ENCODE measurements at places on chromosomes 6 and 20.

DNA sequence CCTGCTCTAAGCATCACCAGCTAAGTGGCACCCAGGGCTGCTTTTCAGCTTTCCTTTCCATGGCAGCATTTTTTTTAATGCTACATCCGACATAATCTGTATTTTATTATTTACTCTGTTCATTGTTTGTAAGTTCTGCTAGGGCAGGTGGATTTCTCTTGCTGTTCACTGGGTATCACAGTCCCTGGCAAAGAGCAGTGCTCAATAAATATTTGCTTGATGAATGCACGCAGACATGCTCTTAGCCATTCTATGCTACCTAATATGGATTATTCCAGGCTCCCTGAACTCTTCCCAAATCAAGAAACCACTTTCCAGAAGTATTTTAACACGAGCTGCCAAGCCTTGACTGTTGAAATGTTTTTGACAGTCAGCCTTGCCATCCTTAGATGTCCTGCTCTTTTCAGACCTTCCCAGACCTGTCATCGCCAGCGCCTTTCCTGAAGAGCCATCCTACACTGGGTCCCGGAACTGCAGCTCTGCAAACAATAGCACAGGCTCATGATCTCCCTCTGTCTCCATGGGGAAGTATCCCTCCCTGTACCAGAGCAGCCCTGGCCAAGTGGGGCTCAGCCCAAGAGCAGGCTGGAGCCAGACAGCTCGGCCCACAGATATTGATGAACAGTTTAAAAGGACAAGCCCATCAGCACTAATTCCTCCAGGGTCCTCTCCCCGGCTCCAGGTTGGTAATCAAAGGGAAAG, 136.5 kb upstream of the CDH4 start:
- DNase-seq, result no peak

GRCh38 chr20:14264869-14265268, 72.5 kb downstream of the FLRT3 start:
- no peak for DNase-seq

GRCh38 chr20:53124075-53124551, 152.0 kb downstream of the TSHZ2 start:
- DNase-seq, result no peak

DNA sequence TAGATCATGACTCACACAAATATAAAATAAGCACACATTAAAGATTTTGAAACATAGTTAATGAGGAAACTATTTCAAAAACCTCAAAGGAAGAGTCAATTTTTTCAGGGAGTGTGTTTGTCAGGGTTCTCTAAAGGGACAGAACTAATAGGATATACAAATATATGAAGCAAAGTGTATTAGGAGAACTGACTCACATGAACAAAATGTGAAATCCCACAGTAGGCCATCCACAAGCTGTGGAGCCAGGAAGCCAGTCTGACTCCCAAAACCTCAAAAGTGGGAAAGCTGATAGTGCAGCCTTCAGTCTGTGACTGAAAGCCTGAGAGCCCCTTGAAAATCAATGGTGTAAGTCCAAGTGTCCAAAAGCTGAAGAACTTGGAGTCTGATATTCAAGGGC, 898.0 kb upstream of the EYS start:
- DNase-seq, result no peak

DNA sequence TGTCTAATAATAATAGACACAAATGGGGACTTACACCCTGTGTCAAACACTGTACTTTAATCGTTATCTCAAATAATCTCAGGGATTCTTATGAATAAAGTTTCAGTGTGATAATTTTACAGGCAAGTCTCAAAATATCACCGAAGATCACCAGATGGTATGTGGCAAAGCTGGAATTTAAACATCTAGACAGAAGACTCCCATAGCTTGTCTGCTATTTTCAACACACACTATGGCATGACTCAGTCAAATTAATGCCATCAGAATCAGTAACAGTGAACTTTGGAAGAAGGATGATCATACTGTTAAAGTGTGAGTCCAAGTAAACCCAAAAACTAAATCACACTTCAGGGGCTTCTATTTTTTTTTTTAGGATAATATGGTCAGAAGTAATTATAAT, 867.6 kb upstream of the FLRT3 start:
- no peak for DNase-seq

DNA sequence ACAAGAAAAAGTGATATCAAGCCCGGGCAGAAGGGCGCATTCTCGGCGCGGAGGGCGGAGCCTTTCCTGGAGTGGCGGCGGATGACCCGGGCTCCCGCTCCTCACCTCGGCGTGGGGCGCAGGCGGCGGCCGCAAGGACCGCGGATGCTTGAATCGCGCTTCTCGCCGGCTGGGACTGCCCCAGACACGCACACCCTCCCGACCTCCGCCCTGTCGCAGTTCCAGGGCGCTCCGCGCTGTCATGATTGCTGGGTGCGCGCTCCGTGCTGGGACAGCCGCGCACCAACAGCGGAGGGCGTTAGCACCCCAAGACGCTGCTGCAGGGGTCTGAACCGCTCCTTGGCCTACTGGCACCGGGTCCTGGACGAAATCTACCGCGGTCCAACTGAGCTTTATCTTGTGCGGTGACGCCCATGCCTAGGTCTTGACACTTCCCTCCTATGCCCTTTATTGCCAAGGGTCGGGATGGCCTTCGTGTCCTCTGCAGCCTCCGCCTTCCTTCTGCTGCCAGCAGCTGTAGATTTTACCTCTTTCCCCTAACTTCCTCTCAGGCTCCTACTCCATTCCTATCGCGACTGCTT, 43.3 kb downstream of the IRAK1BP1 start:
- DNase-seq, result no peak

DNA sequence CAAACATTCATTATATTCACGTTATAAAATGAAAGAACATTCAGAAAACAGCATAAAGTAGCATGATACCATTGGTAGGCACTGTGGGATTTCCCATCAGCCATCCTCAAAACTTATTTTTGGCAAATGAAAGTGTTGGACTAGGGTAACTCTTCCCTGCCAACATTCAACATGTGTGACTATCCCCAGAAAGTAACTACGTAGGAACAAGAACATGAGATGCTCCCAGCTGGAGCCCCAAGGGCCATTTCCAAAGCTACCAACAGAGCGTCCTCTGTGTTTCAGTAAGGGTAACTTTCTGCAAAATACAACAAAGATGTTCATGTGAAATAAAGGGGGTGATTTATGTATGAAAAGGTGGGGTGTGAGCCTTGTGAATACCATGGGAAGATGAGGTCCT, 28.4 kb upstream of the PTPN1 start:
- no peak for DNase-seq

DNA sequence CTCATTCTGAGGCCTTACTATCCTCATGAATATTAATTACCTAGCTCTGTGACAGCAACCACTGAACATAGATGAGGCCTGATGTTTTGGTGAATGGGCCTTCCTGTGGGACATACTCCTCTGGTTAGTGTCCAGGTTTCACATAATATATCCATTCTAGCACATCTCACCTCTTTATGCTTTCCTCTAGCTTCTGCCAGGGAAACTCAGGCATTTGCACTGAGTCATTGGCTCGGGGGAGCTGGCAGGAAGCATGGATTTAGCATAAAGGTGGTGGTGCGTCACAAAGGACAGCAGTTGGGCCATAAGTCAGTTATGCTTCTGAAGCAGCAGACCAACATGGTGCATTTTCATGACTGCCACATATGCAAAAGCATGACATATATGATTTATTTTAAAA, 37.5 kb upstream of the TMEM170B start:
- no peak for DNase-seq

DNA sequence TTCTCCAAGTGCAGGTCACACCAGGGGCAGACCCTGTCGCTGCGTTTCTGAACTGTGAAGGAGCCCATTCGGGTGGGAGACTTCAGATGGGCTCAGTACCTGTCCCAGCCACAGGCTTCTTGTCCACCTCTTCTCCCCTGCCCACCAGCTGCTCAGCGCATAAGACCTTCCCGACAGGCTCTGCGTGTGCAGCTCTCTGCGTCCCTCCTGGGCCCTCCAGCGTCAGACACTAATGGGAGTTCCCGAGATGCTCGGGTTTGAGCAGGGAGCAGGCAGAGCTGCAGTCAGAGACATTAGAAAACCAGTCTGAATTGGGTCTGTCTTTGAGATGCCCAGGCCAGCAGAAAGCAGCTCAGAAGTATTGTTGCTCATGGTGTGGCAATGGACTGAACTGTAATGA, 50.4 kb downstream of the TCP11 start:
- no peak for DNase-seq

DNA sequence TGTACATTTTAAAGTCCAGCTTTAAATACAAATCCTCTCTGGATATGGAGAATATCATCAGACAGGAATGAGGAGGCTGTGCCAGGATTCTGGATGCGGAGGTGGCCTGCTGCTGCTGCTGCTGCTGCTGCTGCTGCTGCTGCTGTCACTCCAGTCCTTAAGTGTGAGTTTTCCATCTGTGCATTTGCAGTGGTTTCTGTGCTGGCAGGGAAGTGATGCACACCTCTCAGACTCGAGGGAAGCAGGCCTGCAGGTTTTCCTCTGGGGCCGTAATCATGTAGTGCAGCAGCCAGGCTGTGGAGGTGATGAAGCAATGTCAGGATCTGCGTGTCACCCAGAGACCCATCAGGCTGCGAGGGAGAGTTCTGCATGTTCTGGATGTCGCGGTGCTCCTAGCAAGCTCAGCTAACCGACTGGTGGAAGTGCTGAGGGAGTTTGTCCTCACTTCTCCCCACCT, 32.0 kb downstream of the CFAP61 start:
- no peak for DNase-seq

- DNase-seq, result no peak
These were observed 268.8 kb upstream of the SULF2 start for GRCh38 chr20:48054051-48054450.

- DNase-seq, result no peak
These were observed 97.3 kb downstream of the NRSN1 start for GRCh38 chr6:24223115-24223919.

DNA sequence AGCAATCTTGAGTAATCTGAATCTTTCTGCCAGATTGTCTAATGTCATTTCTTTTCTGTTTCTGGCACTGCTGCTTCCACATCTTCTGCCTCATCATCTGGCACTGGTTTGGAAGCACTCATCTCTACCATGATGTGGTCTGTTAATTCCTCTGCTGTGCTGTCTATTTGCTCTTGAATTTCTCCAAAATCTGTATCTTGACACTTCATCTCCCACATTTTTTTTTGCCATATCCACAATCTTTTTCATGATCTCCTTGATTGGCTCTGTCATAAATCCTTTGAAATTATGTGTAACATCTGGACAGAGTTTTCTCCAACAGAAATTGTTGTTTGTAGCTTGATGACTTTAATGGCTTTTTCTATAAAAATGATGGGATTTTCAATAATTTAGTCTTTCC, 417.8 kb upstream of the MANEA start:
- no peak for DNase-seq

DNA sequence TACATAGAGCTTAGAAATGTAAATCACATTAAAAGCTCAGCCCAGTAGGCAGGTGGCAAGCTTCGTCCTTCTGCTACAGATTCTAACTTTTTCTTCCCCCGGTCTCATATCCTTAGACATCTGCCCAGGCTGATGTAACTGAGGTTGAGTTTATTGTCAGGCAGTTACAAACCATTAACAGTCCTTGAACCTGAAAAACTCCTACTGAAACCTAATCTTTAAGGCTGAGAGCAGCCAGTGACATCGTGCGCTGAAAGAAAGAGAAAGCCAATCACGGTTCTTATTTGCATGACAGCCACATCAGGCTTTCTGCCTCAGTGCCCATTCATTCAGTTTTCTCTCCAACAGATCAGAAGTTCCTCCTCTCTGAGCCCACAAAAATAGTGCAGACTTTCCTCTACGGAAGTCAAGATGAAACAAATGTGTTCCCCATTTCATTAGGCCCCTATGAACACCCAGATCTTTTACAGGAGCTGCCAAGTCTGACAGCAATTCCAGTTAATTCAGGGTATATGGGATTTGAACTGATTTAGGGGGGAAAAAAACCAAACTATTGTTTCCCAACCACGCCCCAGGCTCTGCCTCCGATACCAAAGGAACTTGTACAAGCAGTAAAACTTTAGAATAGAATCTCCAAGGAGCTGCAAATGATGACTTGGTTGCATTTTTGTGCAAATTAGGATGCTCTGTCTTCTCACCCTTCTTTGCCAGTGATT, at the start of gene NHSL1:
NHSL1 (minus strand) TSS at position 192 of the 716 bp plus-strand sequence. CDS start 204 bp downstream, outside the sequence.
- peak; percentile 11 for DNase-seq

DNA sequence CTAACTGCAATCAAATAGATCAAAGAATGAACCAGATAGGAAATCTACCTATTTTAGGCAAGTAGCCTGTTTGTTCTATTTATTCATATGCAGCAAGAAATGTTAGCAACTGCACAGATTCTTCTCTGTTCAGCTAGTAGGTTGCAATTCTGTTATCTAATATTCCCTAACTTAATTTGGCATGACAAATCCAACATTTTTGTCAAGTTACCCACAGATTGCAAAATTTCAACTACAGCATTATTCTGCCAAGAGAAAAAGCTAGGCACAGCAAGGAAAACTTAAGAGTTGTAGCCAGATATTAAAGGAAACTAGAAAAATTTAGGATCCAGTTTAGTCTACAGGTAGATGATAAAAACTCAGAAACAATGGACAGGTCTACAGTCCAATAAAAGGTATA, 104.4 kb upstream of the SYNCRIP start:
- no peak for DNase-seq

DNA sequence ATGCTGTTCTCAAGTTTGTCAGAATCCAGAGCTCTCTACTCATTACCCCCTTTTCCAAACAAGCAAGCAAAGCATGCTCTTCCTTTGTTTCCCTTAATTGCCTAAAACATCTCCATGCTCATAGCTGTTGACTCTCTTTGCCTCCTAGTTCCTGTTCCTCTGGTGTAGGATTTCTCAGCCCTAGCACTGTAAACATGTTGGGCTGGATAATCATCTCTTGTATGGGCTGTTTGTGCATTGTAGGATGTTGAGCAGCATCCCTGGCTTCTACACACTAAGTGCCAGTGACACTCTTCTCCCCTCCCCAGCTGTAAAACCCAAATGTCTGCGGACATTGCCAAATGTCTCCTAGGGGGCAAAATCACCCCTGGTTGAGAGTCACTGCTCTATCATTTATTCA, 14.0 kb downstream of the PPARD start:
- DNase-seq, result no peak

All from NCI-H1436 (cell line).